Articular chondrocyte of knee joint (primary cell): ENCODE measurements at places on chromosomes 1 and 21. TPM values are rescaled to one million over a fixed set of nuclear protein-coding genes. Genes with fewer than 3 reads are reported as not detected.

Gene HES2
- total RNA-seq = under 0.01 TPM in 1 of 2 replicates, not detected in the other

Gene TFF2
- total RNA-seq = not detected in 2 replicates

Gene KCNJ9
- under 0.01 and 0.11 TPM in 2 replicates for total RNA-seq

Gene WNT9A
- 0.52 and 0.76 TPM in 2 replicates for total RNA-seq

Gene MSH4
- total RNA-seq = 0.13 and 4.3 TPM in 2 replicates

Gene HOOK1
- under 0.01 TPM in 2 replicates for total RNA-seq

Gene PLA2G2A
- 4.3 and 7.6 TPM in 2 replicates for total RNA-seq

Gene IFFO2
- total RNA-seq = 6.3 and 9.1 TPM in 2 replicates

Gene ZBTB37
- total RNA-seq = 11.0 and 12.5 TPM in 2 replicates

Gene SPSB1
- 20.0 and 31.4 TPM in 2 replicates for total RNA-seq

Gene TMPRSS15
- total RNA-seq = not detected in 2 replicates

Gene AMY1B
- total RNA-seq = not detected in 2 replicates

Gene CYP4A22
- total RNA-seq = not detected in 2 replicates

Gene TRIM17
- 0.13 TPM in 1 of 2 replicates, not detected in the other for total RNA-seq

Gene FMO3
- total RNA-seq = 0.13 and 0.86 TPM in 2 replicates

Gene RGS8
- 0.78 and 1.5 TPM in 2 replicates for total RNA-seq

Gene SAMD11
- 19.9 and 36.2 TPM in 2 replicates for total RNA-seq

Gene TAL1
- total RNA-seq = 0.22 TPM in 1 of 2 replicates, not detected in the other

Gene PPFIA4
- 29.6 and 50.0 TPM in 2 replicates for total RNA-seq

Gene FUCA1
- total RNA-seq = 25.1 and 26.5 TPM in 2 replicates

Gene ERICH3
- not detected in 2 replicates for total RNA-seq

Gene TRPM2
- total RNA-seq = under 0.01 TPM in 1 of 2 replicates, not detected in the other

Gene TNFSF18
- not detected in 2 replicates for total RNA-seq

Gene AMY1A
- total RNA-seq = not detected in 2 replicates

Gene DDR2
- total RNA-seq = 292 and 396 TPM in 2 replicates

Gene BRINP3
- total RNA-seq = not detected in 2 replicates

Gene FCAMR
- total RNA-seq = not detected in 2 replicates

Gene F5
- under 0.01 and 0.11 TPM in 2 replicates for total RNA-seq

Gene OR2M3
- total RNA-seq = not detected in 2 replicates

Gene SLC45A3
- 0.39 and 0.54 TPM in 2 replicates for total RNA-seq

Gene LDLRAD1
- not detected in 2 replicates for total RNA-seq

Gene MROH9
- 0.22 and 0.26 TPM in 2 replicates for total RNA-seq

Gene KRTAP11-1
- total RNA-seq = not detected in 2 replicates

Gene FMN2
- total RNA-seq = 0.26 and 11.8 TPM in 2 replicates

Gene PTPRC
- under 0.01 TPM in 1 of 2 replicates, not detected in the other for total RNA-seq

Gene GSTM1
- 19.2 TPM in 1 of 2 replicates, not detected in the other for total RNA-seq

Gene RGS13
- not detected in 2 replicates for total RNA-seq

Gene ANKRD65
- 1.7 and 2.9 TPM in 2 replicates for total RNA-seq

Gene TSPAN2
- 5.5 and 7.1 TPM in 2 replicates for total RNA-seq

Gene TMEM52
- total RNA-seq = 0.39 TPM in 1 of 2 replicates, not detected in the other
